Activated CD4-positive, alpha-beta memory T cell treated with anti-CD3 and anti-CD28 coated beads, Interleukin-2, amount 10 ng/mL, durations not matched to agents 7 days and 5 days (primary cell): ENCODE measurements at places on chromosomes 12 and 14. TPM values are rescaled to one million over a fixed set of nuclear protein-coding genes. Genes with fewer than 3 reads are reported as not detected.

Gene SERPINA10
- not detected for total RNA-seq

Gene ANKS1B
- total RNA-seq, result 1.3 TPM

Gene ANG
- total RNA-seq, result 4.9 TPM

Gene ITPK1
- 62.3 TPM for total RNA-seq

Gene GARIN6
- total RNA-seq, result not detected

- no peak for DNase-seq
Measured at GRCh38 chr14:90118027-90118426, 56.2 kb downstream of the KCNK13 start.

GRCh38 chr12:20132818-20133217 is 235.5 kb upstream of the PDE3A start:
- DNase-seq, result no peak

GRCh38 chr12:122318607-122319605 is 52.6 kb upstream of the VPS33A start:
- no peak for DNase-seq

GRCh38 chr14:67555518-67556090 is 22.5 kb downstream of the PLEKHH1 start:
- DNase-seq, result no peak

- no peak for DNase-seq
Measured at GRCh38 chr14:34680806-34681479, 33.5 kb downstream of the CFL2 start.
